ENCODE measurements at places on chromosomes 3 and 15.
A peak's percentile ranks its signal among the peaks of the same experiment; 100 is the strongest.

- DNase-seq = peak; percentile 75
Measured at GRCh38 chr15:72231833-72232478, 966 bp upstream of the PKM start.

GRCh38 chr3:116408473-116408872, 36.8 kb downstream of the LSAMP start:
- DNase-seq = no peak

DNA sequence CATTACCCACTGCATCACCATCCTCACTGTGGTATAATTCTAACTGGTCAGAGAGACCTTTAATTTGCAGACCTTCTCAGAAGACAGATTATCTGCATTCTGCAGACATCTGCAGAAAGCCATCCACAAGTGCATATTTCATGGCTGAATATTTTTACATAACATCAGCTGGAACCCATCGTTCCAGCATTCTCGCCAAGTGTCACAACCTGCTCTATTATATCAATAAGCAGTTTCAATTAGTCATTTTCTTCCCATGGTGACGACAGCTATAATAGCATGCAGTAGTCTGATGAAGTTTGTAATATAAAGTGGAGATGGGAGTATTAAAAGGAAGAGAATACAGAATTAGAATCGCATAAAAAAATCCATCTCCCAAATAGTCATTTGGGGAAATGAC, 334.7 kb downstream of the FHIT start:
- DNase-seq = no peak

GRCh38 chr15:57555270-57555669, 36.4 kb upstream of the MYZAP start:
- no peak for DNase-seq

GRCh38 chr3:143068059-143068458, 51.5 kb upstream of the CHST2 start:
- no peak for DNase-seq

GRCh38 chr15:56674857-56675256, 58.5 kb downstream of the ZNF280D start:
- no peak for DNase-seq

DNA sequence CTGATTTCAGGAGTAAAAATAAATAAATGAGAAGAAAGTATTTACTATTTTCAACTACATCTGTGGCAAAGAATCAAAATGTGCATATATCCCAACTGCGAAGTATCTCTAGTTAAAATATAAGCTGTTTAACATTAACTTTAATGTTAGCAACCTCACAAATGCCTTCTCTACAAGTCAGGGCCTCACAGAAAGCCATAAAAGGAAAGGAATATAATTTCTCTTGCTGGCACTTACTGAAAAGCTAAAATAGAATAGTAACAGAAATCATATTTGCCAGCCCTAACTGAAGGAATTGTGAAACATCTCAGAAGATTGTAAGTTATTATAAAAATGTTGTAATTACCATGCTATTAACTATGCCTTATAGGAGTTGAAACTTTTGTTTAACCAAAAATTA, 65.1 kb upstream of the MBNL1 start:
- no peak for DNase-seq

DNA sequence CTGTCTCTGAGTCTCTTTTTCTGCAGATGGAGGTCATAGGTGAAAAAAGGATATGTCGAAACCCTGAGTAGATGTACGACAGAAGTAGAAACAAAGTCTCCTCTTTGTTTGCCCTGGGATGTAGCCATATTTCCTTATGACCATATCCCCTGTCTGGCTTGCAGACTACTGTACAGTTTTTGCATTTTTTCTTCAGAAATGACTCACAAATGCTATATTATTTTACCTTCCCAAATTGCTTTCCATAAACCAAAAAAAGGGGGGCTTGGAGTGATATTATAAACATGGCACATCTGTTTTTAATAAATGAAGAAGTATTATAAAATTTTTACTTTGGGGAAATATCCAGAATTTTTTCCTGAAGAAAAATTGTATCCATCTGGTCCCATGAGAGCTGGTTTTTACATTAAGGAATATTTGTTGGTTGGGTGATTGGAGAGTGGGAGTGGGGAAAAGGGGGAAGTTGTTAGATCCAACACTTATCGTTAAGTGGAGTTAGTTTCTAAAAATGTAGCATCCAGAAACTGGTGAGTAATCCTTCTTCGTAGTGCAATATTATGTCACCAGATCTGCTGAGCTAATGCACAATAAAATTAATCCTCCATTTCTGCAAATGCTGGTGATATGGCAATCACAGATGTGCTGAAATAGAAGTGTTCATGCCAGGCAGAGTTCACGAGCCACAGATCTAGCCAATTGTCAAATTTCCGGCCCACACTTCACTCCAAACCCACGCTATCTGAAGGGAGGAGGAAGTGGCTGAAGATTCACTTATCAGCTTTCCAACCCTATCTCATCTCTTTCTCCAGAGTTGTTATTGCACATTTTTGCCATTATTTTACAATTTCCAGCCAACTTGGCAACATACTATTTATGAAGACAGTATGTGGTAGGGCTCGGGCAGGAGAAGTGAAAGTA, 313.6 kb upstream of the ATP11B start:
- no peak for DNase-seq
